ENCODE measurements at places on chromosomes 5 and 9. TPM values are rescaled to one million over a fixed set of nuclear protein-coding genes. Genes with fewer than 3 reads are reported as not detected.

The F2RL2 gene
- 0.49 TPM for polyA plus RNA-seq

The SSBP2 gene
- 125 TPM for polyA plus RNA-seq

The DNAH5 gene
- polyA plus RNA-seq, result 2.4 TPM

- DNase-seq, result no peak
Measured at GRCh38 chr5:122142480-122143164, 13.3 kb downstream of the ZNF474 start.

- no peak for DNase-seq
Measured at GRCh38 chr9:14127656-14128055, 186.3 kb downstream of the NFIB start.

- no peak for DNase-seq
Measured at GRCh38 chr5:133387091-133387490, 225.2 kb downstream of the FSTL4 start.

DNA sequence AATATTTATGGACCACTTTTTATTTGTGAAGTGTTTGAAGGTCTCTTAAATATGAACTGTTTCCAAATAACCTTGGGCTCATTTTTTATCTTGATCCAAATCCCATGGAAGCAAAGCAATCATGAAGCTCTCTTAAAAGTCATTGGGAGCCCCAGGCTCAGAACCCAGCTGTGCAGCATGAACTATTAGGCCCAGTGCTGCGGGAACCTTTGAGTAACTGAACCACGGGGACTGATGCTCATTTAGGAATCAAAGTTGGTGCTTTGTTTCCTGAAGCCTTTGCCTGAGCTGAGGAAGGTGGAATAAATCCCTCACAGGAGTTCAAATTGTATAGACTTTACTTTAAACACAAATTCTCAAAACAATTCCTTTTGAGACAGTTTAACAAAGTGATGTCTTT lies 27.8 kb downstream of the MAT2B start:
- no peak for DNase-seq

The CDX1 gene
- polyA plus RNA-seq, result 0.66 TPM

- DNase-seq, result no peak
Measured at GRCh38 chr5:66741394-66741793, 145.2 kb downstream of the MAST4 start.

DNA sequence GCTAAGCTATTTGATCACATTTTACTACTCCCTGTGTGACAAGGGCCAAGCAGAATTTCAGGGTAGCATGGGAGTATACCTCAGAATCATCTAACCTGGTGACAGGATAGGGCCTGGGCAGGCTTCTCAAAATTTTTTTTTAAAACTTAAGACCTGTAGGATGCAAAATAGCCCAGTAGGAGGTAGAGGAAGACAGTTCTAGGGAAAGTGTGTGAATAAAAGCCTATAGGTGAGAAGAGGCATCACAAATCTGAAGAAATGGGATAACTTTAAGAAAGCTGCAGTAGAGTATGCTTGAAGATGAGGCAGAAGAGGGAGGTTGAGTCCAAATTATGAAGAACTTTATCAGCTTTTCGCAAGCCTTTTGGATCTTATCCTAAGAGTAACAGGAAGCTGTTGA lies 32.3 kb downstream of the CNTRL start:
- DNase-seq, result no peak

The NSMF gene
- 46.6 TPM for polyA plus RNA-seq

DNA sequence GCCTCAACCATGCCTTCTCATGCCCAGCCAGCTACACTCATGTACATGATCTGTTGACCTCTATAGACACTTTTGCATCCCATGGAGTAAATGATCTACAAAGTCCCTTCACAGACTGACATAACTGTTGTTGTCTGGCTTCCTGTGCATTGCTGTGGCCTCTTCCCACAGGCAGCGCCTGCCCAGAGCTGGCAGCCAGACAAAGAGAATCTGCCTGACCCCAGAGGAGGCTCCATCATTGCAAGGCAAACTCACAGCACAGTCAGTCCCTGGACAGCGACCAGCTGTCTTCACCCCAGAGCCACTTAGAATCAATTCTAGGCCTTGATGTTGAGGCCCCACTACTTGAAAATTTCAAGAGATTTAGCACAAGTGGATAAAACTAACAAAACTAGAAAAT lies 65.5 kb downstream of the INSYN2B start:
- no peak for DNase-seq

- no peak for DNase-seq
Measured at GRCh38 chr9:129567842-129568559, 52.9 kb downstream of the C9orf50 start.

GRCh38 chr9:32551276-32552051 lies 663 bp upstream of the SMIM27 start:
- peak; percentile 18 for DNase-seq

- DNase-seq, result no peak
Measured at GRCh38 chr9:35158501-35159280, 3.1 kb upstream of the UNC13B start.

DNA sequence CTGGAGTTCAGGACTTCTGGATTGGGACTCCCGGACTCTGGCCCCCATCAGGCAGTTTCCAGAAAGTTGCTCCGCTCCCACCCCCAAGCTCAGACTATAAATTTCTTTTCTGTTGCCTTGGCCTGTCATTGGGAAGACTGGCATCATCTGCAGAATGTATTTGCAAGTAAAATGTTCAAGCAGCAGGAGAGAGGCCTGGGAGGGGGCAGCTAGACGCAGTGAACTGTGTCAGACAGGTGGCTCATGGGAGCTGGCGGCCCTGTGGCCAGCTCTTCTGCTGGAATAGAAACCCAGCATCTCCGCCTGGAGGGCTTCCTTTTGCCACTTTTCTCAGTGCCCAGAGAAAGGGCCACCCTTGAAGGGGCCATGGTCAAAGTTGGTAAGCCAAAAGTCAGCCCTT lies 16.0 kb downstream of the INSYN2B start:
- no peak for DNase-seq

GRCh38 chr9:37373621-37374020 lies 48.9 kb upstream of the GRHPR start:
- DNase-seq, result no peak

The FOXD4L4 gene
- polyA plus RNA-seq, result not detected

DNA sequence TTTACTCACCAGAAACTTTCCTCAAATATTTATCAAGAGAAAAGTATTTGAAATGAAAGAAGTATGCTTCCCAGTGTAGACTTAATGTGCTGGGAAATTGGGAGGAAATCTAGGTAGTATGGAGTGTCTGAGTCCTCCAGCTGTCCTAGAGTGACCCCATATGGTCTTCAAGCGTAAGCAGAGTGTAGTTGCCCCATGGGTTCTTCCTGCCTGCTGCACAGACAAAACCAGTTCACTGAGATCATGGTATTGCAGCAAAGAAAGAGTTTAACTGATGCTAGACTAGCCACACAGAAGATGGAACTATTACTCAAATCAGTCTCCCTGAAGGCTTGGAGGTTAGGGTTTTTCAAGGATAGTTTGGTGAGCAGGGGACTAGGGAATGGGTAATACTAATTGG lies 114.9 kb upstream of the PRLR start:
- no peak for DNase-seq

DNA sequence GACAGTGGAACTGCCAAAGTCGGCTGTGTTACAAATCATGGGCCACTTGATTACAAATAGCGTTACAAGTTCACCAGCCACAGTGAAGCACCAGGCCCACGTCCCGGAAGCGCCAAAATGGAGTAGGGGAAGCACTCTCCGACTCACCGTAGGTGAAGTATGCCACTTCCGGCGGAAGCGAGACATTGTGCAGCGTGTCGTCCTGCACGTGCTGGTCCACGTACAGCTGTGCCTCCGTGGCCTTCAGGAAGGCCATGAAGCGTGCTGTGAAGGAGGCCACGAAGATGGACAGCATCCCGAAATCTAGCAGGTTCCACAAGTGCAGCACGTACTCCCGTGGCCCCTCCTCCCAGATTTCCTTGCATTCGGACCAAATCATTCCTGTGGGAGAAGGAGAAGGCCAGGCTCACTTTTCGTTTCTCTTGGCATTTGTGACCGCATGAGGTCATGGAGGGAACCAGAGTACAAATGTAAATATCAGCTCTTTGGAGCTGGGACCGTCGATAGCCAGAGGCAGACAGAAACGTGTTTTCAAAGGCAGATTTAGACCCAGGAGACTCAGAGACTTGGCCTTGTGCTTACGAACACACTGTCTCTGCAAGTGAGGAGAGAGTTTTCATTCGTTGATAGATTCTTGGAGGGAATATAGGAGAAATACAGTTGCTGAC lies 58.7 kb upstream of the SMIM32 start:
- DNase-seq, result no peak

The TAF11L10 gene
- not detected for polyA plus RNA-seq

GRCh38 chr9:26292943-26293342 lies 599.7 kb downstream of the CAAP1 start:
- no peak for DNase-seq

- no peak for DNase-seq
Measured at GRCh38 chr5:41600731-41601130, 90.3 kb upstream of the PLCXD3 start.

The KIAA1191 gene
- polyA plus RNA-seq, result 78.6 TPM

DNA sequence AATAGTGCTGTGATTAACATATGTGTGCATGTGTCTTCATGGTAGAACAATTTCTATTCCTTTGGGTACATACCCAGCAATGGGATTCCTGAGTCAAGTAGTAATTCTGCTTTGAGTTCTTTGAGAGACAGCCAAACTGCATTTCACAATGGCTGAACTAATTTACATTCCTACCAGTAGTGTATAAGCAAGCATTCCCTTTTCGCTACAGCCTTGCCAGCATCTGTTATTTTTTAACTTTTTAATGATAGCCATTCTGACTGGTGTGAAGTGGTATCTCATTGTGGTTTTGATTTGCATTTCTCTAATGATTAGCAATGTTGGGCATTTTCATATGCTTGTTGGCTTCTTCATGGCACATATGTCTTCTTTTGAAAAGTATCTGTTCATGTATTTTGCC lies 308.5 kb downstream of the ARRDC3 start:
- no peak for DNase-seq

GRCh38 chr9:9791611-9792010 lies 821.2 kb downstream of the PTPRD start:
- no peak for DNase-seq

- no peak for DNase-seq
Measured at GRCh38 chr5:89595056-89595455, 712.1 kb upstream of the MEF2C start.

DNA sequence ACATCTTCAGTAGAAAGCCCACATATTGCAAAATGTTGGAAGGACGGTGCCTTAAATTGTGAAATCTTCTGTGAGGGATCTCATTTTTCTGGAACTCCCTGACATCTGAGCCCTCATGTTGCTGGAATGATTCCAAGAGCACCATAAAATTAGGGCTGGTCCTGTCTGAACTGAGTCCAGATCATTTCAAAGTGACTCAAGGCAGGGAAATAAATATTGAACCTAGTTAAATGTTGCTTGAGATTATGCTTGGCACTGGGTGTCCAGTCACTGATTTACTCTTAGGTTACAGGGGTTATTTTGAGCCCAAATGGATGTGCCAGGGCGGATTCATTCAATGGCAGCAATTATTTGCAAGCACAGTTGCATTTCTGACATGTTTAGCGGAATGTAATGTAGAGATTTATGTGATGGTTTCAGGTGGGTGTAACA lies 437.0 kb downstream of the PIK3R1 start:
- no peak for DNase-seq

The TUSC1 gene
- polyA plus RNA-seq, result 14.3 TPM
